Dorsolateral prefrontal cortex (tissue), 122 donors: ENCODE measurements at places on chromosomes 2 and 18.

- DNase-seq: no peak
These were observed 31.4 kb downstream of the ARL5A start for GRCh38 chr2:151796774-151797173.

DNA sequence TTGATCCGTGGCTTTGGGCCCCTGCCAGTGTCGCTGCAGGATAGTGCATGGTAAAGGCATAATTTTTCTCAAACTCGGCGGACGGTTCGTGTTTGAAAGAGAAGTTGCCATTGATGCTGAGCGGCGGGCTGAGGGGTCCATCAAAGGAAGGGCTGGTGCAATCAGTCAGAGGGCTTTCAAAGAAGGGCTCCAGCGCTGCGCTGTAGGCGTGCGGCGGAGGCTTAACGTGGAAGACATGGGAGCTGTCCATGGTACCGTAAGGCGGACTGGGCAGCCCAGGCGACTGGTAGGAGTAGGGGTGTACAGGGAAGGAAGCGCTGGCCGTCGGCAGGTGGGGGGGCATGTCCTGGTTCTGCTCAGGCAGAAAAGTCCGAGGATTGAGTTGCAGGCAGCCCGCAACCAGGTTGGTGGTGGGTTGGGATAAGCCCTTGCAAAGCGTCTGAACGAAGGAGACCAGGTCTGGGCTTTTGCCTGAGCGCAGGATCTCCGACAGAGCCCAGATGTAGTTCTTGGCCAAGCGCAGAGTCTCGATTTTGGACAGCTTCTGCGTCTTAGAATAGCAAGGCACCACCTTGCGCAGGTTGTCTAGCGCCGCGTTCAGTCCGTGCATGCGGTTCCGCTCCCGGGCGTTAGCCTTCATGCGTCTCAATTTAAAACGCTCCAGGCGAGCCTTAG, 2.3 kb downstream of the NEUROD1 start:
- DNase-seq: no peak

DNA sequence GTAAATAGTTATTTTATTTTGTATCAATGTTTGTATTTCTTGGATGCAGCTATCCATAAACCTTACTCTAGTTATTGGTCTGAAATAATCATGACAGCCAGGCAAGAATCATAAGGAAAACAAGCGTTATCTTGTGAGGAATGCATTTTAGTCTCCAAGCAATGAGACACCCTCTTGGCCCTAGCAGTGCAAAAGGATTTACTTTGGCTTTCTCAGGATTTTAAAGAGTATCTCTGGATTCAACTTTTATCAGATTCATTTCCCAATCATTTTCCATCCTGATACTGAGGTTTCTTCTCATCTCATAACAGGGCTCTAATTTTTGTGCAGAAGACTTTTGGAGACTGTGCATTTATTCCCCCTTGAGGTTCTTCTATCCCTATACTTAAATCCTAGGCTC, 480.8 kb downstream of the TMX3 start:
- DNase-seq: no peak

DNA sequence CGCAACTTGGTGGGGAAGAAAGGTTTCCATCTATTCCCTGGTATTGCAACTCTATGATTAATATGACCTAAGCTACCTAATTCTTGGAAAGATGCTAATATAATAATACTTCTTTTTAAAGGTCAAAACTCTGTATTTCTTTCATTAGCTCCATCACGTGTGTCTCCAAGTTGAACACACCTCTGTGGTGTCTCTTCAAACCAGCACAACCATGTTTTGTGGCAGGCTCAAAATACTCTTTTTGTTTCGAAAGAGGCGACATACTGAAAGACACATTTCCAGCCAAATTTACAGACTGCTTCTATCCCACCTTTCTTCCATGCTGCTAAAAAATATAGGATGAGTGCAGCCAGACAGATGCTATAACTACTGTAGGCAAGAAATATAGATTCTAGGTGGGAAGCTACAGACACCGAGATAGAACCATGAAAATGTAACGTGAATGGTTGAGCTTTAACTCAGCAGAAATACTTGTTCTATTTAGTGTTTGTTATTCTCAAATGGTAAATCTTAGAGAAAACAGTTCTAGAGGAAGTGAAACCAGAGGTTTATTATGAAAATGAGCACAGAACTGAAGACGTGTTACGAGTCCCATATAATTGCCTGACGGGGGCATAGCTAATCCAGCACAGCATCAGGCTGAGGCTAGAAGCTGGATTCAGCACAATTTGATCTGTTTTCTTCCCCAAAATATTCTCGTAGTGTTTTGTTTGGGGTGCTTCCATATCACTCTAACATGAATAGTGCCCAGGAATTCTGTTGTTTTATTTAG, 991.5 kb upstream of the FANCL start:
- no peak for DNase-seq

GRCh38 chr2:149473521-149473920, 114.1 kb downstream of the MMADHC start:
- no peak for DNase-seq

DNA sequence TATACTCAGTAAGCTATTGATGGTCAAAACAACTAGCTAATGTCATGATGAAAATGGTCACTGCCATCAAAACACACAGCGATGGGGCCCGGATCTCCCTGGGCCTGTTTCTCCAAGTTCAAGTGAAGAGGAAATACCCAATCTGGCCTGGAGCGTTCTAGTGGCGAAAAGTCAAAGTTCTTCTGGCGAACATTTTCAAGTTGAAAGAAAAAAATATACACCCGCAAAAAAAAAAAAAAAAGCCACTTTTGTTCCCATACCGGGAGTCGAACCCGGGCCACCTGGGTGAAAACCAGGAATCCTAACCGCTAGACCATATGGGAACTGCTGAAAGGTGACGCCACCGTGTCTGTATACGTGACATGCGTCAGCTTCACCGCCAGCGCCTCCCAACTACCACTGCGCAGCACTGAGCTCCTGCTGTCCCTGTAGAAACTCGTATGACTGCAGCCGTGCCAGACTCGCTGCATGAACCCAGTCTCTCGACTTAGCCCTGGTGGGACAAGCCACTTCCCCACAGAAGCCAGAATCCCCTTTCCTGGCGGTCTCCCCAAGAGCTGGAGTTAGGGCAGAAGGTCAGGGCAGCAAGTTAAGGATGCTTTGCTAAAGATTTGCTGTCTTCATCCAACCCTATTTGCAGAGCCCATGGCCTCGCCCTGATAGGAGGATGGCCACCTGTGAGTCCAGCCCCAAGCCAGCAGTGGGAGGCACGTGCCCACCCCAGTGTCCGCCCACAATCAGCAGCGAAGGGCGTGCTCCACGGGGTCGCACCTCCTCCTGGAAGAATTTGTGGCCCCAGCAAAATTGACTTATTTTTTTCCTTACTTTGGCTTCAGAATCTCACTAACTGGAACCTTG, 5.6 kb upstream of the IMP4 start:
- DNase-seq: peak; percentile 90

DNA sequence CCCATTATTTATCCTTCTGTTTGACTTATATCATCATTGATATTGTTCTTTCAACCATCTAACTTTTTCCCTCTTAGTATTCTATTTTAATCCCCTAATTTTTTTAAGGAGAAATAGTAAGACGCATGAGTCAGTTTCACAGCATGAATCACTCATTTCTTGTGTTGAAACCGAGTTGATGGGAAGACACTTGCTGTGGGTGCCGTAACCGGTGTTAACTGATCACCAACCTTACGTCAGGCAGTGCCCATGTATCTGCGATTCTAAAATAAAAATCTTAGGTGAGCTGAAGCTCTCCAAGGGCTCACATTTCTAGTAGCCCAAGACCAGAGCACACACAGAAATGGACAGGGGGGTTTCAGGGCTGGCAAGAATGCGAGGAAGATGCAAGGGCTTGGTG, 348.1 kb downstream of the GALR1 start:
- no peak for DNase-seq

DNA sequence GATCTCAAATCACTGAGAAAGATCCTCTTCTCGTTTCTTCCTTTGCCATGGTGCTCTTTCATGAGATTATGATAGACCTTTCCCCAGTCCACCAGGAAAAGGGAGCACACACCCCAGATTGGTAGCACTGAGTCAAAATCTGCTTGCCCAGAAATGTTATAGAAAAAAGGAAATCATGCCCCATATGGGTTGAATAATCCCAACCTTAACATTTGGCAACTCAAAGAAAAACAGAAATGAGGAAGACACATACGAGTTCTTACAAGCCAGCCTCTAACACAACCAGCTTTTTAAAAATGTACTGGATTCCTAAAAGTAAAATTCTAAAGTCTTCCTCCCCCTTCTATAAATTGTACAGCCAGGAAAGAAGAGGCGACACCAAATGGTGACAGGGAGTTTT, 103.0 kb downstream of the ANKRD44 start:
- no peak for DNase-seq

DNA sequence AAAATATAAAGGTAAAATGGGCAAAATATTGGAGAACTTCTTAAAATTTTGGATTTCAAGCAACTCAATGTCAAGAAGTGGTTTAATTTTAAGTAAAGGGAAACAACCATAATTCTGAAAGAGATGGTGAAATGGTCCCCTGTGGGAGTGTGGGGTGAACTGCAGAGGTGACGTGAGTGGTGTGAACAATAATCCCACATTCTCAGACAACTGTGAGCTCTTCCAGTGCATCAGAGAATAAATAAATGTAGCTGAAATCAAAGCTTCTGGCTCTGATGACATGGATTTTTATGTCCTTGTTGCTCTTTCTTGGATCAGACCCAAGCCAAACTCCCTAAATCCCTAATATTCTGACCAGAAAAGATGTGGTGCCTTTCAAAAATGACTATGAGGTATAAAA, 672.7 kb downstream of the ZEB2 start:
- no peak for DNase-seq

- DNase-seq: no peak
These were observed 56.0 kb upstream of the LRPPRC start for GRCh38 chr2:44051593-44052347.

- no peak for DNase-seq
These were observed 265.5 kb upstream of the KCNJ3 start for GRCh38 chr2:154433010-154433409.

- DNase-seq: no peak
These were observed 25.7 kb downstream of the SRBD1 start for GRCh38 chr2:45585267-45585861.

- DNase-seq: no peak
These were observed 1.4 kb downstream of the ALMS1 start for GRCh38 chr2:73386894-73387636.

- no peak for DNase-seq
These were observed 27.7 kb downstream of the ITGA6 start for GRCh38 chr2:172455121-172455515.

DNA sequence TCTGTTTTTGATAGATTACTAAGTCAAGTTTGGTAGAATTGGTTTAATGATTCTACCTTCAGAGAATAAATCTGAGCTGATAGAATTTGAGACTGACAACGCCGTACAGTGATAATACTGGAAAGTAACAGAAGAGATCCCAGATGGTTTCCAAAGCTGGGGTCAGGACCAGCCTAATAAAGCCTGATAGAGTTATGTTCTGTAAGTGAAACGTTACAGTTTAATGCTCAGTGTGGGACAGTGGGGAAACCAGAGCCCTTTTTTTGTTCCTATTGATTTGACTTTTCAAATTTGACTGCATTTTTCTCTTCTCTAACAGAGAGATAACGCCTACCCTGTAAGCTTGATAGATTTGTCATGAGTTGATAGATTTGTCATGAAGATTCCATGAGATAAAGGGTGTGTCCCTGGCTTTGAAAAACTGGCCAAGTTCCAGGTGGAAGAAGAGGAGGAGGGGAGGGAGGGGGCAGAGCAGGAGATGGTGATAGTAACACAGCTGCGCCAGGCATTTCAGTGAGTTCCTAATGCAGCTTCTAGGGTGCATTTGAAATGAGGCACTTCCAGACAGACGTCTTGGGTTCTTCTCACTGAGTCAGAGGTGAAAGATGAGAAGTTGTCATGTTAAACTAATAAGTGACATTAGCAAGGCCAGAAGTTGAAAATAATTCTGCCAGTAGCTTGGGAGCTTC, 65.1 kb downstream of the CERS6 start:
- DNase-seq: no peak

DNA sequence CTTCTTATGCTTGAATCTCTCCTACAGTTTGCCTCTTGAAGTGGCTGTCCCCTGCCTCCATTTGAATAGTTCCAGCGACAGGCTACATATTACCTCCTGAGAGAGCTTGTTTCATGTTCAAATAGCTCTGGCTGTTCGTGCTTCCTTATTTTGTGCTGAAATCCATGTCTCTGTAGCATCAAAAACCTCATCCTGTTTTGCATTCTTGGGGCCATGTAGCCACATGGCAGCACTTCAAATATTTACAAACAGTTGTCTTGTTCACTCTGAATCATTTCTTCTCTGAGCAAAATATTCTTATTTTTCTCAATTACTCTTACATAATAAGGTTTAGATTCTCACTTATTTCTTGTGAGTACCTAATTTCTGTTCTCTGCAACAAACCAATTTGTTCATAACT, 1243.1 kb upstream of the NXPH2 start:
- DNase-seq: no peak

DNA sequence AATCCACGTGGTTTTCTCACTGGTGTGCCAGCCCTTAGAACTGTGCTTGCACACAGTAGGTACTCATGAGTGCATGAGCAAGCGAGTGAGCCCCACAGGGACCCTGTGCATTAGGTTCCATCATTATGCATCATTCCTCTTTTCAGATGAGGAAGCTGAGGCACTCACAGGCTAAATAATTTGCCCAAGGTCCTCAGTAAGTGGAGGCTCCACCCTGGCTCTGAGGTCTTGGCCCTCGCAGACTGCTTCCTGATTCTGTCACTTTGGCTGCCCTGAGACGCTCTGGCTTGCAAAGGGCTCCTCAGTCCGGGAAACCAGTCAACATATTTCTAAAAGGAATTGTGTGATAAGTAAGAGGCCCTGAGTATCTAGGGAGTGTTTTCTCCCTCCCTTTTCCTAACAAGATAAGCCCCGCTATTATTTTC, 71.7 kb downstream of the IL1R2 start:
- no peak for DNase-seq

GRCh38 chr2:238427435-238428162, 872 bp downstream of the ASB1 start:
- DNase-seq: no peak

DNA sequence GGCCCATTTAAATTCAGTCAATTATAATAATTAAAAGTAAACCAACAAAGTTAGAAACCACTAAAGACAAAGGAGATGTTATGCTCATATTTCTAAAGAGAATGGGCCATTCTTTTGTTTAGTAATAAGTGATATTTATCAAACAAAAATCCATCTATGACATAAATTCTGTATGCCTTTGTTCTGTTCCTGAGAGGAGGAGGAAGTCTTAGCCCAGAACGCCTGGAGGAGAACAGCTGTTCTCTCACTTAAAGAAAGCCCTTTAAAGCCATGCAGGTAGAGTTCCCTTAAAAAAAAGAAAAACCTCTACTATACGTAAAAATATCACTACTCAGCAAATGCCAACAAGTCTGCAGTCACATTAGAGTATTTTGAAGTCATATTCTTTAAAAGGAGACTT, 15.5 kb downstream of the LAMA1 start:
- DNase-seq: no peak

GRCh38 chr2:71513096-71513495, 59.7 kb downstream of the DYSF start:
- no peak for DNase-seq

GRCh38 chr18:47334966-47335365, 83.5 kb upstream of the SKOR2 start:
- no peak for DNase-seq

GRCh38 chr2:163347982-163348856, 387.6 kb downstream of the FIGN start:
- peak; percentile 74 for DNase-seq
